ENCODE measurements at places on chromosomes 6 and 20.

DNA sequence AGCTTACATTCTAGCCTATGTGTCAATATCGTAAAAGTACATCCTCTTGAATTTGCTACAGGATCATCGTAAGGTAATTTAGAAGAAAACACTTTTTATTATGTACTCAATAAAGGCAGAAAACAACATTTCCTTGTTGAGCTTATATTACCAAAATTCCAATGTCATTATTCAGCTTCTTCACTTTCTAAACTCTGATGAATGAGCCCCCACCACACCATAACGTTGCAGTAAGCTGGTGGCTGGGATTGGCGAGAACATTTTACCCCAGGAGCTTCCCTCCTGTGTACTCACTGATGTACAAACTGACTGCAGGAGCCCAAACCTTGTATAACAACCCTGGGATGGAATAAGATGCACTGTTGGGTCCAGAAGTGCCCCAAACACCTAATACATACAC, 238.1 kb upstream of the MARCKS start:
- DNase-seq: no peak

GRCh38 chr20:15763366-15763765, 809.9 kb downstream of the KIF16B start:
- no peak for DNase-seq

- DNase-seq: no peak
These were observed 79.0 kb downstream of the DNAAF9 start for GRCh38 chr20:3328501-3328900.

DNA sequence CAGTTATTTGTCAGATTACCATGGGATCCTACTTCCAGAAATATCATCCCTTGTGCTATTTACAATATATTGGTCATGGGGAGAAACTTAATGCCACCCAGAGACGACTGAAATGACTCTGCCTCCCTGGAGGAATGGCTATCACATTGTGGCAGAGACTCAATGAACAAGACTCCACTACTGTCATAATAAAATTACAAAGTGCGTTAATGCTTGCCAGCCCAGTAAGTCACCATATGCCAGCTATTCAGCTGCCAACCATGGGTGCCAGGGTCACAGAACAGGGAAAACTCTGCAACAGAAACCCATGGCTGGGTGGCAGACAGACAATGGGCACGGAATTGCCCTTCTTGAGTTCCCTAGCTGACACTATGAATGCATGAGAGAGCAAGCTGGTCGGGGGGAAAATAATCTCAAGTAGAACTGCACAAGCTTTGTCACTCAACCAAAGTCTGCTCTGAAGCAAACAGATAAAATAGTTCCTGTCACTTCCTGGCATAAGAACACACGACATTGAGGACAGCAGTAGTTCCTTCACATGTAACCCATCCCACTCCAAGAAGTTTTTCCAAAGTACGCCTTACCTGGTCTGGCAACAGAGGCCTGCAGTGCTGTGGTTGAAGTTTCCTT, 32.1 kb downstream of the TP53INP2 start:
- no peak for DNase-seq

DNA sequence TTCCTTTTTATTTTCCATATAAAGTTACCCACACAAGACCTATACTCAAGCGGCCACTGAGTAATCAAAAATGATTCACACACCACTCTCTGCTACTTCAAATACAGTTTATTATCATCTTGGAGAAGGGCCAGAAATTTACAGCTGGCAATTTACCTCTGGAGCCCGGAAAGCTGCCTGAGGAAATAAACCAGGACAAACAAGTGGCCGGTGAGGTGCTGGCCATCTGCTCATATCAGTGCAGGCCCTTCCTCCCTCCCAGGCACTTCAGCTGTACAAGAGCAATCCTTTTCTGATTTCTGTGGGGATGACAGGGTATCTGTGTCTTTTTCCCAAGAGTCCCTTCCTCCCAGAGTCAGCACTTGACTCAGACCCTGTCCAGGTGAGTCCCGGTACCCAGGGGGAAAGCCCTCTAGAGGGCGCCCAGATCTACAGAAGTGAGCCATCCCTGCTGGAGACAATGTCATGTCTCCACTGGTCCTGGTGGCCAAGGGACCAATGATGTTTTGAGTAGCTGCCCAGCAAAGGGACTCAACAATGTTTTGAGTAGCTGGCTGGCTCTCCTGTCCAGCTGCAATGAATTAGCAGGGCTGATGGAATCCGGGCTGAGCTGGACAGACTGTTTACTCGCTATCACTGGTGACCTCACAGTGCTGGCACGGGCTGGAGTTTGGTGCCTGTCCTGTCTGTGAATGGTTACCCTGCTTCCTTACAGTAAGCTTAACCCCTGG, 23.6 kb downstream of the LRP11 start:
- DNase-seq: no peak

DNA sequence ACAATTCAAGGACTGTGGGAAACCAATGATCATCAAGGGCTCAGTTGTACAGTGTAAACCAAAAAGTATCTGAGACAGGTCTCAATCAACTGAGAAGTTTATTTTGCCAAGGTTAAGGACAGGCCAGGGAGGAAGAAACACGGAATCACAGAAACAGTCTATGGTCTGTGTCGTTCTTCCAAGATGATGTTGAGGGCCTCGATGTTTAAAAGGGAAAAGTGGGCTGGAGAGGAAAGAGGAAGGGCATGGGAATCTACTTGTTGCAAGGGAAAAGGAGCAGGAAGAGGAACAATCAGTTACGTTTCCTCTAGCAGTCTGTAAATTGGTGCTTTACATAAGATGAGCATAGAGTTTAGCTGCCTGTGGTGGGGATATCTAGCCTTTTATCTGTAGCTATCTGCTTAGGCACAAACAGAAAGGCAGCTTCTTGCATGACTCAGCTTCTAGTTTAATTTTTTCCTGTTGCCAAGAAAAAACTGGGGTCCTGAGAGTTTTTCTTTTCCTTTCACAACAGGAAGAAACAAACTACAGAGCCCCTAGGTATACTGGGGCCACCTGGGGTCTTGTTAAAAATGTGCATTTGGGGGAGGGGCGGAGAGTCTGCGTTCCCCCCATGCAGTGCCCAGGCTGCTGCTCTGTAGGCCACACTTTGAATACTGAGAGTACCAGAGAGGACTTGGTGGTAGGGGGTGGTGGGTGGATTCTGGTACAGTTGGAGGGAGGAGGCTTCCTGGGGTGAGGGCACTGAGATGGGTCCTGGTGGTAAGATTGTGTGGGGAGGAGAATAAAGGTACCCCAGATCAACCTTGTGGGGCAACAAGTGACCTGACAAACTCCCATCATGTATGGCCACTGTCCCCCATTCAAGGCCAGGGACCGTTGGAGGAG, 35.3 kb upstream of the EZR start:
- DNase-seq: no peak

DNA sequence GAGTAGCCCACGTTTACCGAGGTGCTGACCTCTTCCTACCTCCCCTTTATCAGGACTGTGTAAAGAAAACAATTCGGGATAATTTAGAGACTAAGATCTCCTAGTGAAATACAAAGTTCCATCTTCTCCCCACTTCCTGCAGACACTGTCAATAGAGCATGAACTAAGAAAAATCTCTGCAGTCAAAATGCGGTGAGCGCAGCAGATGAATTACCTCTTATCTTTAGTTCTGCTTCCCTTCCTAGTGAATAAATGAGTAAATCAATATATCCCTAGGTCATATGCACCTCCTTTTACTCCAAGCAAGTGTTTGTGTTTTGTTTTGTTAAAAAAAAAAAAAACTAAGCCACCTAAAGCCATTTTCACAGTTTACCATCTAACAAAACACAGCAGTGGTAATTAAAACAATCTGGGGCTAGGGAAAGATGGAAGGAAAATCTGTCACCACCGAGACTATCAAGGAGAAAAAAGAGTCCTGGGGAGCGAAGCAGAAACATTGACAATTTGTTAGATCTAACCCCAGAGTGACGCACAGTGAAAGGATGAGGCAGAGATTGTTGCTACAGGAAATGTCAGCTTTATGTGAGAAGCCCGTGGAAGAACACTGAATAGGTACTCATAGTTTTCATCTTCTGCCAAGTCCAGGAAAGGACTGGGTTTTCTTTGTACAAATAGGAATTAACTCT, 159.4 kb upstream of the SPTLC3 start:
- DNase-seq: no peak

DNA sequence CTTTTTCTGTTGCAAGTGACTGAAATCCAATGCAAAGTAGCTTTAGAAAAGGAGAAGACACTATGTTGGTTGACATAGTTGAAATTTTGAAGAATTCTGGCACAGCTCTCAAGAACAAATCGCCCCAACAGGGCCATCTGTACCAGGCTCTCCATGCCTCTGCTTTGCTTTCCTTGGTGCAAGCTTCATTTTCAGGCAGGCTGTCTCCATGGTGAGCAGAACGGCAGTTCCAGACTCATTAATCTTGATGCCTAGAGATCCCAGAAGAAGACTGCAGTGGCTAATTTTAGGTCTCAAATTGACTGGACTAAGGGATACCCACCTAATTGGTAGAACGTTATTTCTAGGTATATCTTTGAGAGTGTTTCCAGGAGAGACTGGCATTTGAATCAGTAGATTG, 950.7 kb upstream of the FLRT3 start:
- no peak for DNase-seq

- no peak for DNase-seq
These were observed 187.1 kb downstream of the EYA4 start for GRCh38 chr6:133428295-133428694.

DNA sequence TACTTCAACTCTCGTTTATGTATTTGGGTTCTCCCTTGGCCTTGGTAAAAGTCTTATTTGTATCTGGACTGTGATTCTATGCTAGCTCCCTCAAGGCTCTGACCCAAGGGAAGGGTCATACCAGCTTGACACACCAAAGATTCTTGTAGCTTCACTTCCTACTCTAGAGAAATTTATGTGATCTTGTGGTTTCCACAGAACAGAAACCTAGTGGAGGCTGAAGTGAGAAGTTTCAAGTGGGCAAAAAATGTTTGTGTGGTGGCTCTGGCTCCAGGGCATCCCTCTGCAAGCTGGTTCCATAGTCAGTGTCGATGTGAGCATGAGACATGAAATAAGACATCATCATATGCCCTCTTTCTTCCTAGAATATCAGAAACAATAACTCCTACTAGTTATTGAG, 48.1 kb upstream of the TNFRSF21 start:
- DNase-seq: no peak

DNA sequence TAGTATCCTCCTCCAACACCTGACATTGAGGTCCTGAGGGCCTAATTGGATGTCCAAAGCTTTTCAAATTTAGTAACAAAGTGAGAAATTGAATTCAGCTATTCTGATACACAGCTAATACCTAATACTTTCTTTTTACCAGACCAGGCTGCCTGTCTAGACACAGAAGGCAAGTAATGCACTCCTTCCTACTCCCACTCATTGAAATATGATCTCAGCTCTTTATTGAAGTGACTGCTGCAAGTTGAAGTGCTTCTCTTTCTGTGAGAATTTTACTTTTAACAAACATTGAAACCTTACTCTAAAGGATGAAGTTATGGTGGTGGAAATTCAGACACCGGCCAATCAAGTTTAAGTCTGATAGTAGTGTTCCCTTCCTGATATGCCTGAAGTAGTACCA, 90.8 kb upstream of the OGFRL1 start:
- no peak for DNase-seq

DNA sequence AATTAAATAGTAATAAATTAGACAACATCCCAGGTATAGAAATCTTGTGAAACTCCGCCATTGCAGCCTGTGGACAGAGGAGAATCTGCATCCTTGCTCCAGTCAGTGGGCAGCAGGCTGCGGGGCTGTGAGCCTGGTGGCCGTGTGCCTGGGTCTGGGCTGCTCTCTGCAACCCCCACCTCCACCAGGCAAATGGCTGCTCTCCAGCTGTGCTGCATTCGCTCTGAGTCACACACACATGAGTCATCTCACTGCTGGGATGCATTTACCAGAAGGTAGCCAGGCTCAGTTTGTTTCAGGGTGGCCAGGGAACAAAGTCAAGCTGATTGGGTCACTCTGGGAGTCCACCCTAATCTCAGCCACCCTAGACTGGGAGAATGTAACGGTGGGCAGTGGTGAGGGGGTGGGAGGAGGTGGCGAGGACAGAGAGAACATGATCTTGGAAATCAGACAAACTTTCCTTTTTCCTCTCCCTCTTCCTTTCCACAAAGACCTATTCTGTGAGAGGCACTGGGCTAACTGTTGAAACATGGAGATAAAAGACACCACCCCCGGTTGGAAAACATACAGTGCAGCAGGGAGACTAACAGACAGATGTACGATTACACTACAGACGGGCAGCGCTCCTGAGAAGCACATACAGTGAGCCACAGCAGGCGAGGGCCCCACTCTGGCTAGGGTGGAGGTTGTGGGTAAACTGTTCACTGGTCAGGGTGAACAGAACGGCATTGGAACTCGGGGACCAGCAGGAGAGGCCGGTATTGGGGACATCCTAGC, 59.2 kb downstream of the TRAM2 start:
- no peak for DNase-seq

GRCh38 chr6:71608646-71609045, 277.7 kb upstream of the RIMS1 start:
- DNase-seq: no peak

DNA sequence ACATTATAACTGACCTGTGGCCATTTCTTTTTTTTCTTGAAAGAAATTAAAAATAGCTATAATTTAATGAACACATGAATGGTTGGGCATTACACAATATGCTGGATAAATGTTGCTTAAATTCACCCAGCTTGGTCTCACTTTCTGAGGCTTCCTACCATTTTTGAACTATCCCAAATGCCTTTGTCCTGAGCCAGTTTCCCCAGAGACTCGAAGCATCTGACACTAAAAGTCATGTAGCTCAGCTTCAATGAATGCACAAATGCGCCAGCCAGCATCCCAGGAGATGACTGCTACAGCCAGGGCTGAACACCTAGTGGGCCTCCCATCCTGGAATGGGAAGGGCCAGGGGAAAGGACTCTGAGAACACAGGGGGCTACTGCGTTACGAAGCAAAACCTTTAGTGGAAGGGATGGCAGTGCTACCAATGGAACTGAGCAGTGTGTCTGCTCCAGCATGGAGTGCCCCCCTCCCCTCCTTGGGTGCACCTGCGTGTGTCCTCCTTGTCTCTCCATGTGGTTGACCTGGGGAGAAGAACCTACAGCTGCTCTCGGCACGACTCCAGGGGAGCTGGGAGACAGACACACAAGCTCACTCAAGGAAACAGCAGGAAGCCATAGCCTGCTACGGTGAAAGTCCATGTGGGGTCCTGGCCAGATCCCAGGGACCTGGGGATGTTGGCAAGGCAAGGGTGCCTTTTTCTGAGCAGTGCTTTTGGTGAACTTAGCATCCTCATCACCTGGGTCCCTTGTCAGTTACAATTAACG, 60.9 kb downstream of the IRF4 start:
- no peak for DNase-seq

DNA sequence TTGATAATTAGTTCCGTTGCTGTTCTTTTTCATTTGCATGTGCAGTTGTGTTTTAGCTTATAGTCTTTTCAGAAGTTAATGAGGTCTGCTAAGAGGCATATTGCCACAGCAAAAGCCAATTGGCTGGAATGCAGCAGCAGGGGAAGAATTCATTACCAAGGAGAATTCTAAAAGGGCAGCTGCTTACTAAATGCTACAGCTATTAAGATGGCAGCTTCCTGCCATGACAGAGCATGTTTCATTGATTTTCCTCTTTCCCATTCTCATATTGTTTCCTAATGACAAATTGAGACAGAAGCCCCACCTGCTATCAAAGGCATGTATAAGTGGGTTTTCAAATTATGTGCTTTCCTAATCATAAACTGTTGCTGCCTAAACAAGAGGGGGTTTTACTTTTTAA, 66.6 kb downstream of the CLVS2 start:
- no peak for DNase-seq
